ENCODE measurements at places on chromosomes 5 and 9. TPM values are rescaled to one million over a fixed set of nuclear protein-coding genes. Genes with fewer than 3 reads are reported as not detected.

HAVCR2 gene
- 2.2 TPM for polyA plus RNA-seq

SLC26A2 gene
- polyA plus RNA-seq = 3.9 TPM

EIF4E1B gene
- not detected for polyA plus RNA-seq

DELE1 gene
- 29.9 TPM for polyA plus RNA-seq

ANKRD20A1 gene
- polyA plus RNA-seq = not detected

EGFL7 gene
- not detected for polyA plus RNA-seq

GFI1B gene
- polyA plus RNA-seq = not detected

PTPN3 gene
- polyA plus RNA-seq = not detected

OMD gene
- not detected for polyA plus RNA-seq

NR5A1 gene
- polyA plus RNA-seq = not detected

FABP6 gene
- polyA plus RNA-seq = not detected

CER1 gene
- polyA plus RNA-seq = not detected

MSX2 gene
- polyA plus RNA-seq = not detected

PHAX gene
- polyA plus RNA-seq = 116 TPM

PDE6A gene
- polyA plus RNA-seq = 0.11 TPM

CDH9 gene
- polyA plus RNA-seq = not detected

FIBCD1 gene
- polyA plus RNA-seq = not detected

CCDC192 gene
- polyA plus RNA-seq = not detected

LVRN gene
- polyA plus RNA-seq = not detected

APC gene
- 18.8 TPM for polyA plus RNA-seq

UBAP1 gene
- 35.8 TPM for polyA plus RNA-seq

ARID3C gene
- polyA plus RNA-seq = not detected

CXCL14 gene
- polyA plus RNA-seq = not detected

CKMT2 gene
- polyA plus RNA-seq = not detected

CD180 gene
- polyA plus RNA-seq = 0.20 TPM

SCGB3A1 gene
- polyA plus RNA-seq = not detected

TMEFF1 gene
- polyA plus RNA-seq = not detected

NSUN2 gene
- polyA plus RNA-seq = 25.4 TPM

CNTLN gene
- polyA plus RNA-seq = not detected

GLRA1 gene
- not detected for polyA plus RNA-seq

CDHR2 gene
- not detected for polyA plus RNA-seq

MAN1B1 gene
- 51.2 TPM for polyA plus RNA-seq

TERT gene
- not detected for polyA plus RNA-seq

IFNA13 gene
- not detected for polyA plus RNA-seq

PCDHAC1 gene
- not detected for polyA plus RNA-seq

FUT7 gene
- polyA plus RNA-seq = 0.06 TPM

NIM1K gene
- polyA plus RNA-seq = 0.18 TPM

Measured in naive thymus-derived CD4-positive, alpha-beta T cell (primary cell).